ENCODE measurements at places on chromosomes 13 and 19. TPM values are rescaled to one million over a fixed set of nuclear protein-coding genes. Genes with fewer than 3 reads are reported as not detected.

DNA sequence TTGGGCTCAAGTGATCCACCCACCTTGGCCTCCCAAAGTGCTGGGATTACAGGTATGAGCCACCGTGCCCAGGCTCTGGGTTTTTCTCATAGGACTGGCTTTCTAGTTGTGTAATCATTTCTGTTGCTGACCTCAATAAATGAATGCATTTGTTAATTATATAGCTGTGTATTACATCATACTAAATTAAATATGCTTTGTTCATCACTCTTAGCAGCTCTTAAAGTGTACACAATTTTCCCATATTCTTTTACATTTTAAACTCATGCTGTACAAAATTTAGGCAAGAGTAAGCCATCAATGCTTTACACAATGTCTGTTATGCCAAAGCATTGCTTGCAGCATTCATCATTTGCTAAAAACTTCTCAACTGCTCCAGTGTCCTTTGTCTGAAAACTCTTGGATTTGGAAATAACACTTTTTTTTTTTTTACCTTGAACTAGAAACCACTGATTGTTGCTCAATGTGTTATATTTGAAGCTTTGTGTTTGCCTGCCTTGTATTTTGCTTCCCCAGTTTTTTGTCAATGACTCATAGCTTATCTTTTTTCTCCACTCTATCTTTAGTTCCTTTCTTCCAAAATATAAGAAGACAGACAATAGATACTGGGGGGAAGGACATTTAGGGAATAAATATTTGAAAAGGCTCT is 31.4 kb downstream of the CCDC122 start:
- DNase-seq: no peak

Gene ZFP14
- 5.3 TPM for polyA plus RNA-seq

DNA sequence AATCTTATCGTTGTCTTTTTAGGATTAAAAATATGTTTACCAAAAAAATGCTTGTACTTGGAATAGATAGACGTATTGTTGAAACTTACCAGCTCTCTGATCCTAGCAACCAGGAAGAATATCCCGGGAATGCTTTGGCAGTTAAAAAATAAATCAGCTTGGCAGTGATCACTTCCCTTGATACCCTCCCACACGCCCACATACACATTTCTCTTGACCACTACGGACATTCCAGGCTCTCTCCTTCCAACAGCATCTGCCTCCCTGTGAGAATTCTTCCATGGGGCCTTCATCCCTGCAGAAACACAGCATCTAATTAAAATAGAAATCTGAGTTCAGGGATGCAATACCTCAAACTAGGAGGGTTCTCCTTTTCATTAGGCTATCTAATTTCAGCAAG is 57.9 kb downstream of the THSD1 start:
- no peak for DNase-seq

Gene PVR
- 19.6 TPM for polyA plus RNA-seq

Gene ZNF724
- polyA plus RNA-seq: 2.1 TPM

- DNase-seq: no peak
Observed at GRCh38 chr19:14496834-14497227, 904 bp upstream of the GIPC1 start.

DNA sequence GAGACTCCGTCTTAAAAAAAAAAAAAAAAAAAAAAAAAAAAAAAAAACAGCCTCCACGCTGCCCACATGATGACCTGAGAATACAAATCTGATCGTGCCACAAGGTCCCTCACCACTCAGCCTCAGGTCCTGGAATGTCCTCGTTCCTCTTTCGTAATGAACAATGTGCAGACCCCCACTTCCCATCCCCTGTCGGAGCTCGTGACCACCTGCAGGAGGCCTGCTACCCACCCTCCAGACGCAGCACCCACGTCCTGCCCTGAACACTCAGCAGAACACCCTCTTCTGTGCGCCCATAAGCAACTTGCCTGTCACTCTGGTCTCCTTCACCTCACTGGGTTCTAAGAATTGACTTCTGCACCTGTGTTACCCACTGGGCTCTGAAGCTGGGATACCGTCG is 166.4 kb downstream of the KATNAL1 start:
- DNase-seq: no peak

GRCh38 chr13:79810669-79811068 is 329.7 kb downstream of the NDFIP2 start:
- no peak for DNase-seq

DNA sequence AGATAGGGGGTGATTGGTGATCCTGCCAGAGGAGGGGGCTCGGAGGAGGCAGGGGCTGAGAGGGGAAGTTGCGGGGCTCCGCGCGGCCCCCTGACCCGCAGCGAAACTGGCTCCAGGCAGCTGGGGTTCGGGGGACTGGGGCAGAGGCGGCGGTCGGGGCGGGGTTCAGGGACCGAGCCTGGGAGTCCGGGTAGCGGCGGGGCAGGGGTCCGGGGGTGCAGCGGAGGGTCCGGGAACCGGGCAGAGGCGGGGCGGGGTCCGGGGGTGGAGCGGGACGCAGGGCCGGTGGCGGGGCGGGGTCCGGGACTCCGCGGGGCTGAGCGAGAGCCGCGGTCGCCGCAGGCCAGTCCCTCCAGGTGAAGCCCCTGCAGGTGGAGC is 1.2 kb downstream of the MADCAM1 start:
- no peak for DNase-seq

Gene ZNF135
- polyA plus RNA-seq: 12.5 TPM

Gene IL12RB1
- 0.35 TPM for polyA plus RNA-seq

- no peak for DNase-seq
Observed at GRCh38 chr19:16295057-16295456, 29.6 kb upstream of the KLF2 start.

DNA sequence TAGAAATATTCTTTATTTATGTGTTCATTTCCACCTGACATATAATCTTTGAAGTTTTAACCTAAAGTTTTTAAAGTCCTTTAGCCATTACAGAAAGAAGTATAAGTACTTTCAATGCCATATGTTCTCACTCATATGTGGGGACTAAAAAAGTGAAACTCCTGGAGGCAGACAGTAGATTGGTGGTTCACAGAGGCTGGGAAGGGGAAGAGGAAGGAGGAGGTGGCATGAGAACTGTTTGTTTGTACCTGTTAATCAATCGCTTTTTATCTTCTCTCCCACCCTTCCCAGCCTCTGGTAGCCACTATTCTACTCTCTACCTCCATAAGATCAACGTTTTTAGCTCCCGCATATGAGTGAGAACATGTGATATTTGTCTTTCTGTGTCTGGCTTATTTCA is 131.1 kb downstream of the MYO16 start:
- DNase-seq: no peak

DNA sequence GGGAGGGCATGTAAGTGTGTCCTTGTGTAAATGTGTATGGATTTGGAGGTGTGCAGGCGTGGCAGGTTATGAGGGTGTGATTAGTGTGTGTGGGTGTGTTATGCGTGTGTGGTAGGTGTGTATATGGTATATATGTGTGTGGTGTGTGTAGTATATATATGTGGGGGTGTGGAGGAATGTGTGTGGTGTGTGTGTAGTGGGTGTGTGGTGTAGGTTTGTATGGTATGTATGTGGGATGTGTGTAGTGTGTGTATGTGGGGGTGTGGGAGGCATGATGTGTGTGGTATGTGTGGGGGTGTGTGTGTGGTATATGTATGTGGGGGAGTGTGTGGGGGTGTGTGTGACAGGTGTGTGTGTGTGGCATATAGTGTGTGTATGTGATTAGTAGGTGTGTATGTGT is 104.2 kb downstream of the SLC7A1 start:
- DNase-seq: no peak

- DNase-seq: no peak
Observed at GRCh38 chr19:2532252-2533071, 56.5 kb downstream of the GADD45B start.

Gene EDNRB
- 9.1 TPM for polyA plus RNA-seq

Gene FAM83E
- not detected for polyA plus RNA-seq

Gene USHBP1
- 5.6 TPM for polyA plus RNA-seq

DNA sequence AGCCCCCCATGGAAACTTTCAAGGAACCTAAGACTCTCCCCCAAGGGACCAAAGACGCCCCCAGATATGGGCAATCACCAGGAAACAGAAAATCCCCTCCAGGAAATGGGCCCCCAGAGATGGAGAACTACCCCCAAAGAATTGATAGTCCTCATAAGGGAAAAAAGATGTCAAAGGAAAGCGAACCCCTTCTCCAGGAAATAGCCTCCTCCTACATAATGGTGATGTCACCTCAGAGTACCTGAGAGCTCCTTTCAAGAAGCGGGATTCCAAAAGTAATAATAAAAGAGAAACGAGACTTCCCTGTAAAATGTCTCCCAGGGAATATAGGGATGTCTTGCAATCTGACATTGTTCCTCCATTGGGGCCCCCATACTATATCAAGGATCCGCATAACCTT is 1.1 kb downstream of the CDKN2D start:
- DNase-seq: no peak

DNA sequence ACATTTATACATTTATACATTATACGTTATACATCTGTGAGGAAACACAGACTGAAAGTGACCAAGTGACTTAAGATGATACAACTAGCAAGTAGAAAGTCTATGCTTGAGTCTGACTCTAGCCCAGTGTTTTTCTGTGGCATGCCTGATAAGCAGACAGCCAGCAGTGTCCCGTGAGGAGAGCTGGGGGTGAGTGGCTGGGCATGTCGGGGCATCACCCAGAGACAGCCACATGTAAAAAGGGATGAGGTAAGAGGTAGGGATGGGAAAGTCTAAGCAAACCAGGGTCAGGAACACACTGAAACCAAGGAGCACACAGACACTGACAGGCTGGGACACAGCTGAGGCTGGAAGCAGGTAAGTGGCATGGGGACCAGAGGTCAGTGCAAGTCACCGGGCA is 333.2 kb downstream of the FOXO1 start:
- no peak for DNase-seq

Gene LILRB5
- polyA plus RNA-seq: 8.1 TPM

GRCh38 chr13:41613471-41613870 is 156.1 kb downstream of the RGCC start:
- DNase-seq: no peak

DNA sequence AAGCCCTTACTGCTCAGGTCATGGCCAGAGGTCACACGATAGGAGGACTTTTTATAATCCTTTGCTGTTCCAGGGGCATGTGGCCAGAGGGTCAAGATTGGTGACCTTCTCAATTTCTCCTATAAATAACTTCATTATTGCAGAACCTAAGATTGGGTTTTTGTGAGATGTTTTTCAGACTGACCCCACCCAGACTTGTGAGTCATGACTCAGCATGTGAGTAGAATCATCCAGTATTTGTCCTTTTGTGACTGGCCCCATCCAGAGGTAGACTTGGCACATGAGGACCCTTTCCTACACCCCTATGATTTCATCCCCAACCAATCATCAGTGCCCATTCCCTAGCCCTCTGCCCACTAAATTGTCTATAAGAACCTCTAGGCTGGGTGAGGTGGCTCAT is 84.5 kb upstream of the ABCC4 start:
- no peak for DNase-seq

GRCh38 chr19:2475018-2475701 is 767 bp upstream of the GADD45B start:
- DNase-seq: no peak

Gene CGB1
- polyA plus RNA-seq: not detected

GRCh38 chr13:36344886-36345437 is 1.2 kb downstream of the SPART start:
- no peak for DNase-seq

Gene ZNF681
- 2.1 TPM for polyA plus RNA-seq
